ENCODE measurements at places on chromosomes 1 and 21.
A peak's percentile ranks its signal among the peaks of the same experiment; 100 is the strongest.

- no peak for DNase-seq
Measured at GRCh38 chr1:143665606-143666005, 306.2 kb downstream of the FAM72C start.

DNA sequence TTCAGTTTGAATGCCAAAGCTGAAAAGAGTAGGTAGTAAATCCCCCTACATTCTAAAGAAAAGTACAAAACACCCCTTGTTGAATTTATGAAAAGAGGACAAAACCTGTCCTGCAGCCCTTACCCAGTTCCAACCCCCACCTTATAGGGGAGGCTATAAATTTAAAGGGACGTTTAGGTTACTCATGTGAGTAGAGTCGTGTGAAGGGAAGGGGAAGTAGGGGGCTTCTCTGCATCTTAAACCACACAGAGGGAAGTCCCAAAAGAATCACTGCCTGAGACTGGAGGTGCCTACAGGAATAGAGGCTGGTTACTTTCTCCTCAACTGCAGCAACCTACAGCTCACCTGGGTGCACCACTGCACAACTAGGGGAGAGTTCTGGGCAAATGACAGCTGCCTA is 36.7 kb upstream of the KIRREL1 start:
- no peak for DNase-seq

GRCh38 chr1:205930195-205930577 is 13.1 kb downstream of the SLC26A9 start:
- no peak for DNase-seq

GRCh38 chr1:19564366-19564765 is 79.0 kb upstream of the CAPZB start:
- no peak for DNase-seq

- DNase-seq, result no peak
Measured at GRCh38 chr1:219075121-219075879, 98.4 kb upstream of the LYPLAL1 start.

DNA sequence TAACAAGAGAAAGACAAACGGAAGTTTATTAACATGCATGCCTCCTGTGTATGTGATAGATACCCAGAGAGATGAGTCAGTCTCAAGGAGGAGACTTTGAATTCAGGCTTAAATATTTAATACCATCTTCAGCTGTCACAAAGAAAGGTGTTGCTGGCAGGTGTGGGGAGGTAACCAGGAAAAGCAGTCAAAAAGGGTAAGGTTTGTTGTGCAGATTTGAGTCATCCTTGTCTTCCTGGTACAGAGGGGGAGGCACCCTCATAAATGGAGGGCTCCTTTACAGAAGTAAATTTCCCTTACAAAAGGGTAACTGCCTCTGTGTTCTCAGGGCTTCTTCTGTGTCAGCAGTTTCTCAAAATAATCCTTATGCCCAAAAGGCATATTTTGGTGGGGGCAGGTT is 75.2 kb upstream of the B3GALT5 start:
- DNase-seq, result no peak

- DNase-seq, result no peak
Measured at GRCh38 chr1:33634806-33635205, 162.4 kb downstream of the ZSCAN20 start.

DNA sequence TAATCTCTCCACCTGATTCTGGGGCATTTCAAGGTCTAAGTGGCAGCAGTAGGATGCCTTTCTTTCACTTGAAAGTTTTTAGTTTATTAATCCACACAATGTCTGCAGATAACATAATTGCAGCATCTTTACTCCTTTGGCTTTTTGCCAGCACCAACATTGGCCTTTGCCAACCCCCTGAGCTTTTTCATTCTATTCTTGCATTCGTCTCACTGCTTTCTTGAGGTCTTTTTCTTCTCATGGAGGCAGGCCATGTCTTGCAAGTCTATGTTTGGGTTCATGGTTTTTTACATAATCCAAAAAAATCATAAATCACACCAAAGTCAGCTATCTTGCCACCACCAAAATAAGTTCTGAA is 30.4 kb upstream of the COG2 start:
- no peak for DNase-seq

- DNase-seq, result no peak
Measured at GRCh38 chr1:17829579-17829978, 74.4 kb downstream of the ACTL8 start.

- no peak for DNase-seq
Measured at GRCh38 chr1:53080769-53081168, 18.8 kb downstream of the PODN start.

GRCh38 chr1:7941437-7941793 is 776 bp upstream of the TNFRSF9 start:
- no peak for DNase-seq

DNA sequence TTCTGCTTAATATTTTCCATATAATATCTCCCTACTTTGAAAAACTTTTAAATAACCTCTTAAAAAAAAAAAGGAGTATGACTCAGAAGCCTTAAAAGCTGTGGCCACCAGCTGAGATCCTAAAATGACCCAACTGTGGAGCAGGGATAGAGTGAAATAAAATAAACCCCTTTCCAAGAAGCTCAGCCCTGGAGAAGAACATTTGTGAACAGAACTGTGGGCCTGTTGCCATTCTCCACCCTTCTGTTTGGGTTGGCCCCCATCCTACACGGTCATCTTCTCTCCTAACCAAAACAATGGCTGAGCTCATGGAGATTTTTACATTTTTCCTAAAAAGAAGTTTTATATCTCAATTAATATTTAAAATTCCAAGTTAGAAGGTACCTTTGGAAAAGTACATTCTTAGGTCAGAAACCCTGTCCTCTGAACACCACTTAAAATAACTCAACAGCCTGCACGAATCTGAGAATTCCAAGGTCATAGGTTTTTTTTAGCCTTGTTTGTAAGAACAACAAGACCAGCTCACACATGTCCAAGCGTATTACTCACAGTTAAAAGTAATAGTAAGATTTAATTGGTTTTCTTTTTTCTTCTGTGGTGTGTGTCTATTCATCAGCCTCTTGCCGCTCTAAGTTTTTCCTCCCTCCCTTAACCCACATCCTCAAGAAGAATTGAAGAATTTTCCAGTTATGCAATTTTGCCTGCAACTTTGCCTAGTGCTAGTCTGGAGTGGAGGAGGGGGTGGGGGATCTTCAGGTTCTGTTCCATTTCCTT is 107.7 kb upstream of the ERRFI1 start:
- peak; percentile 79 for DNase-seq

DNA sequence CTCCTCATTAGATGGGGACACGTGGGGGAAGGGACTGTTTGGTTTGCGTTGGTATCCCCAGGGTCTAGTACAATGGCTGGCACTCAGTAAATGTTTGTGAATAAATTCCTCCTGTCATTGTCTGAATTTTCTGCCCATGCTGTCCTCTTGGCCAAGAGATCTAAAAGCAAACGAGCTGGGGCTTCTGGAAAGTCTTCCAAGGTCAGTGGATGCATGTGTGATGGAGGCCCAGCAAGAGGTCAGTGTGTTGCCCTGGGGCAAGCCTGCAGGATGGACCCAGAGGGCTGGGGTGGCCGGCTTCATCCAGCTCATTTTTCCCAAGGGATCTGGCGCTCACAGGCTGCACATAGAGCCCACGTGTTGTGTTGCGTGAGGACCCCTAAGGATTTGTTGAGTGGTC is 30.0 kb upstream of the JUN start:
- no peak for DNase-seq

DNA sequence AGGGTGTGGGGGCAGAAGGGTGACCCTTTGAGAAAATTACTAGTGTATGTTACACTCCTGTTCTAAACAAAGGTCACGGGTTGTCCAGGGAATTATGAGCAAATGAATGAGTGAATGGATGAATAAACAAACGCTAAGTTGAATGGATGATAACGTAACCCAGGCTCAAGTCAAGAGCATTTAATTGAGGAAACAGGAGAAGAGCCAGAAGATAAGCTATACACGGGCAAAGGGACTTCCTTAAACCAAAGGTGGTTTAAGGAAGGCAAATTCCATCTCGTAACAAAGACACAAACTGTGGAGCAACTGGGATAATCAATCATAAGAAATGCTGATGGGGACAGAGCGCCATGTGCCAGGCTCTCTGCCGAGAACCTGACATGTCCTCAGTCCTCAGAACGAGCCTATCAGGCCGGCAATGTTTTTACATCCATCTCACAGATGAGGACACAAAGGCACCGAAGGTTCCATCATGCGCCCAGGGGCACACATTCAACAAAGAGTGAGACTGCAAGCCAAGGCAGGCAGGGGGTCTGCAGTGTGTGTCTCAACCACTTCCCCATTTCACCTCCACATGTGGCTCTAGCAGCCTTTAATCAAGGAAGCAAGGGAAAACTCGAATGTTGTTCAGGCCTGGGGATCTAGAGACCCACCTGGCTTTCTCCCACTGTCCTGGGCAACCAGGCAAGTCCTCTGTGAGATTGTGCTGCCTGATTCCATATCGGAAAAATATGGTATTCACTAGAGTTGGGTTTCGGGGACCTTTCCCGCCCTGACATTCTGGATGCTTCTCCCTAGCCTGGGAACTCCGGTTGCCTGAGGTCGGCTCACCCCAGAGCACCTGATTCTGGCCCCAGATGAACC is 126.8 kb upstream of the EDN2 start:
- DNase-seq, result no peak

GRCh38 chr21:27596196-27596595 is 629.3 kb upstream of the ADAMTS5 start:
- DNase-seq, result no peak

DNA sequence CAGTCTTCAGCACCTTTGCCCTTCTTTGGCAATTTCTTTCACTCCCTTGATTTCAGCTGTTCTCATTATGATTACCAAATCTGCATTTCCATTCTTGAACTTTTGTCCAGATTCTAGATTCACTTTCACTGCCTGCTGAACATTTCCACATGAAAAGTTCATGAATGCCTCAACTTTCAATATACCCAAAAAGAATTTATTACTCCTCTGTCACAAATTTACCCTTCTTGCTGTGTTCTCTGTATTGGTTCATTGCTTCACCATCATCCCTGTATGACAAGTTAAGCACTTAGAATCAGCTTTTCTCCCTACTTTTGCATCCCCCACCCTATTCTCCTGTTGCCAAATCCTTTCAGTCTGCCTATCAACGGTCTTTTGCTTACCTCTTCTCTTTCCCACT is 112.6 kb upstream of the PKN2 start:
- no peak for DNase-seq

DNA sequence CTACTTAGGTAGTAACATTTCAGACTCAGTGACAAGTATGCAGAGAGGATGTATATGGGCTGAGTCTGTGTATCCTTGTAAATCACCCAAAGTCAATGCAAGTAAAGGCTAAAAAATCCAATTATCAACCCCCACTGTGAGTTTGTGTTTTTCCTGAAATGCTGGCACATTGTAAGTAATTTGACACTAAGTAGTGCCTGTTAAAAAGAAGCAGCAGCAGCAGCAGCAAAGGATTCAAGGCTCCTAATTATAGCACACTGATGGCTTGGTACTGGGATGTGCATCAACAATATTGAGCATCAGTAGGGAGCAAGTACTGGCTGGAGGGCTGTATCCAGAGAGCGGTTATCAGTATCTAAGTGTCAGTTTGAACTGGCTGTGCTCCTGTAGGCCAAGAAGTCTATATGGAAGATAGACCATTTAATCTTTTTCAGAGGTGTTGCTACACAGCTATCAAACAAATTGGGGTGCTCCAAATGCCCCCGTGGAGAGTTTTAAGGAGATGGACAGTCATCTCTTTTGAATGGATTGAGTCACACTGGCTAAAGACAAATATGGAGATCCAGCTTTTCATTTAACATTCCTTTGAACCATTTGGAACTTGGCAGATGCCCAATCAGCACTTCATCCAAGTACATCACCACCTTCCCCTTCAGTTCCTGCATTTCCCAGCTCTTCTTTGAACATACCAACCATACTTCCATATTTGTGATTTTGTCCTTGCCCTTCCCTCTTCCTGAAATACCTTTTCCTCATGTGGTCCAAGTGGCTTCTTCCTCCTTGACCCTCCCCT is 241.2 kb upstream of the ST6GALNAC5 start:
- DNase-seq, result peak; percentile 22

DNA sequence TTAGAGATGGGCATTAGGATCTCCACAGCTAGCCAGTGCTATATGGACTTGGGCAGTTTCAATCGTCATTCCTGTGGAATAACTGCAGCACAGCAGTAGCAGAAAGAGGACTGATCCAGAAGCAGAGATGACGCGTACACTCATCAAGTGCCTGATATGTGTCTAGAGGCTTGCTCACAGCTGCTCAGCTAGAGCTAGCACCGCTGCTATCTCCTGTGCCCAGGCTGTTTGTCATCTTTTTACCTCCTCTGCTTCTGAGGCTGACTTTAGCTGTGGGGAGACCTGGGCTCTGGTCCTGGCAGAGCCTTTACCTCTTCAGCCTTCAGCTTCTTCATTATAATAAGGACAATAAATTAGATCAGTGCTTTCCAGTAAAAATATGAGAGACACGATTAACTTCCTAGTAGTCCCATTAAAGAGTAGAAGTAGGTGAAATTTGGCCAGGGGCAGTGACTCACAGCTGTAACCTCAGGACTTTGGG is 5.3 kb downstream of the TENT5C start:
- no peak for DNase-seq

DNA sequence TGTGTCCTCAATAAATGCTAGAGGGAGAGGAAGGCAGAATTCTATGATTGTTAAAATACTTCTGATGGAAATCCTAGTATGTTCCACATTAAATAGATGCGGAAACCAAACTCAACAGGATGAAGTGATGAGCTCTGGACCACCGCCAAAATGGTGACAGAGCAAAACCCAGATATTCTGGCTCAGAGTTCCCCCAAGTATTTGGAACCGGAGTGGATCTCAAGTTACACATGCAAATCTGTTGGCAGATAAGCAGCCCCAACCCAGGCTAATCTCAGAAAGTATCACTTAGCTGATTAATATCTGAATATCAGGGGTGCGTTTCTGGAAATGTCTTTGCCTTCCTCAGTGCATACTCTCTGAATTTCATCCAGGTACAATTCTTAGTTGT is 17.4 kb upstream of the GRHL3 start:
- no peak for DNase-seq

GRCh38 chr1:91022518-91022929 is 689 bp upstream of the ZNF644 start:
- no peak for DNase-seq

DNA sequence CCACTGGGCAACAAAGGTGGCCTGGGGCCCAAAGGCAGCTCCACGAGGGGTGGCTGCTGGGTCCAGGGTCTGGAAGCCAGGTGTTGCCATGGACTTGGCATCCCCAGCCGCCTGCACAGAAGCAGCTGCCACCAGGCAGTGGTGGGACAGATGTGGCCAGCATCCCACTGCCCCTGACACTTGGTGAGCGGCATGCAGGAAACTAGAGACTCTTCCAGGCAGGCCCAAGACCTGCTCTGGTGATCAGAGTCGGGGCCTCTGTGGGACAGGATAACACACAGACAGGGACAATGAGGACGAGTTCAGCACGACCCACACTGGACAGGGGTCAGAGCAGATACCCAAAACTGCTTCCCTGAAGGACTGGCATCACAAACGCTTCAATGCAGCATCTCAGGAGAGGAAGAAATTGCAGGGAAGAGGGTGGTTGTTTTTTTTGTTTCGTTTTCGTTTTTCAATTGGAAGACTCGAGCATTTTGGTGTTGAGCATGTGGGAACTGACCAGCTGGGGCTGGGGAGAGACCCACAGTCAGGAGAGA is 34.1 kb upstream of the RNF187 start:
- DNase-seq, result no peak

DNA sequence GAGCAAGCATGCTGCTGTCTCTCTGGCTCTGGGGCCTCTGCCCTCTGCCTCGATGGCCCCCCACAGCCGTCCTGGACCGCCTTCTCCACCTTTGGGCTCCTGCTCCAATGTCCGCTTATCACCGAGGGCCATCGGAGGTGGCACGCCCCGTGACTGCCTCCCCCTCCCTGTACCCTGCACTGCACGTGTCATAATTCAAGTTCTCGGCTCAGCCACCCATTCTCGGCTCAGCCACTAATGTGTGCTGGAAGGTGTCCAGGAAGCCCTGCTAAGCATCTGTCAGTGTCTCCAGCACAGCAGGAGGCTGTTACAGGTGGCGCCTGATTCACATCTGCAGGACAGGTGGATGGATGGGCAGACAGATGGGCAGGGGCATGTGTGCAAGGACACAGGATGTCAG is 45.5 kb downstream of the TP73 start:
- no peak for DNase-seq
